ENCODE measurements at places on chromosomes 2 and 18.

DNA sequence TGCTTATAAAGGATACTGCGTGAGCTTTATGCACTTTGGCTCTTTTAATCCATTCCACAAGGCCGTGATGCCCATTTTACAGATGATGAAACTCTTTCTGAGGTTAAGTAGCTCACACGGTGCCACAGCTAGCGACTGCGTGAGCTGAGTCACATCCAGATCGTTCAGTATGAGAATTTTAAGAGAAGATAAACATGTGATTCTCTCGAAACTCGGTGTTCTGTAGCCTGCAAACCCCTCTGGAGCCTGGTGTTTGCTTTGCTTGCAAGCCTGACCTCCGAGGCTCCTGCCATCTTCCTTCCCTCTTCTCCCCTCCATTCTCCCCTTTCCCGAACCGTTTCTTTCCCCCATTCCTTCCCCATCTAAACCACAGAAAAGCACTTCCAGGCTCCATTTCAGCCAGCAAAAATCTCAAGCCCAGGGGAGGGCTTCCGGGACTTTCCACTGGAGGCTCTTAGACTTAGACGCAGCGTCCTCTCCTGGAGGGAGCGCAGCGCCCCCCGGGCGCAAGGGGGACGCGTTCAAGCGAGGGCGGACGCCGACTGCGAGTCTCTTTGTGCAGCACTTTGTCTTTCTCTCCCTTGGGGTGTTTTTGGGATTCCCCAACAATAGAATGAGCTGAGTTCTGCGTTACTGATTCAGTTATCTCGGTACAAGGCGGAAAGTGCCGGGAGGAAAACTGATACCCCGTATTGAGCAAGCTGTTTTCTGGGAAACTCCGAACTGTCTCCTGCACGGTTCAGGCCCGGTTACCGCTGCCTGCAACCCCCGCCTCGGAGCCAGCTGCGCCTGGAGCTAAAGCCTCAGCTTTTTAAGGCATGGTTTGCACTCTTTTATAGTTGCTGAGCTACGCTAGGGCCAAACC is 38.0 kb downstream of the CYP1B1 start:
- DNase-seq = no peak

- DNase-seq = no peak
These were observed 87.7 kb upstream of the DYNAP start for GRCh38 chr18:54503131-54503894.

GRCh38 chr2:239278361-239278760 is 122.5 kb downstream of the HDAC4 start:
- no peak for DNase-seq

DNA sequence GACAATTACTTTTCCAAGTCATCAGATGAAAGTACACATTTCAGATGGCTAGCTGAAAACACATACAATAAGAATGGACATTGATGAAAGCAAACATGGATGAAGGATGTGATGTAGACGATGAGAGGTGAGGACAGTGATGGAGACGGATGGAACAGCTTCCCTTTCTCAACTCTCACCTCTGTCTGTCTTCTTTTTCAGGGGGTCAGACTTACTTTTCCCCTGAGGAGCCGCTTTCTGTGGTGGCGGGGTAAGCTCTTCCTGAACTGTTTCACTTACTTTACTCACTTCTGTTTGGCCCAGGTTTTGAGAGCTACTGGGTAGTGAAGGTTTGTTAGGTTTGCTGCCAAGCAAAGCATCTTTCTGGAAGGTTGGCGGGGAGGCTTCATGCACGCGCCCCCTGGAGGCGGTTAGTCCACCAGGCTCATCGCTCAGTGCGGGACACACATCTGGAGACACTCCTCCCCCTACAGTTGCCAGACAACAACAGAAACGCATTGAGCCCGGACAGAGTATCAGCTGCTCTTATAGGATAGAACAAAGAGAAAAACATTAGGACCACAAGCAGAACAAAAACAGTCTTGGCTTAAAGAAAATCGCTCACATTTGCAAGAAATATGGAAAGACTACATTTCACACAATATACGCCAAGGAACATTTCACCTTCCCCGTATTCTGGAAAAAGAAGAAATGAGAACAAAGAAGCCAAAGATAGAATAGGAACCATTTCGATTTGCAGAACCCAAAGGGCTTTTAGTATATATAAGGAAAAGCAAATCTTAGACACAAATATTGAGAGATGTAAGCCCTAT is 90.5 kb downstream of the MYOM1 start:
- DNase-seq = peak; percentile 89

GRCh38 chr2:37688771-37689468 is 17.5 kb upstream of the CDC42EP3 start:
- no peak for DNase-seq

DNA sequence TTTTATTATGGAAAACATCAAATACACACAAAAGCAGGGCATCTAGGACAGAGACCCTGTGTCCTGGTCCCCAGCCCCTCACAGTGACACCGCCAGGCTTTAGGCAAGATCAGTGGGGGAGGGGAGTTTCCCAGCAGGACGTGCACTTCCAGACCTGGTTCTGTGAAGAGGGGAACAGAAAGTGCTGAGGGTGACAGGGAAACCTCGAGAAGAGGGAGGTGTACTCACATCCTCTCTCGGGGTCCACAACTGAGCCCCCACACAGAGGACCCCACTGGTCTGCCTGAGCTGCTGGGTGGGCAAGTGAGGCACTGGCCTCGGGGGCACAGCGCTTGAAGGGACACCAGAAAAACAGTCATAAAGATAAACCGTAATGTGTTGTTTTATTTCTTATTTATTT is 4.4 kb upstream of the GPR35 start:
- peak; percentile 51 for DNase-seq

GRCh38 chr18:75369026-75369721 is 58.3 kb downstream of the SMIM21 start:
- DNase-seq = no peak

DNA sequence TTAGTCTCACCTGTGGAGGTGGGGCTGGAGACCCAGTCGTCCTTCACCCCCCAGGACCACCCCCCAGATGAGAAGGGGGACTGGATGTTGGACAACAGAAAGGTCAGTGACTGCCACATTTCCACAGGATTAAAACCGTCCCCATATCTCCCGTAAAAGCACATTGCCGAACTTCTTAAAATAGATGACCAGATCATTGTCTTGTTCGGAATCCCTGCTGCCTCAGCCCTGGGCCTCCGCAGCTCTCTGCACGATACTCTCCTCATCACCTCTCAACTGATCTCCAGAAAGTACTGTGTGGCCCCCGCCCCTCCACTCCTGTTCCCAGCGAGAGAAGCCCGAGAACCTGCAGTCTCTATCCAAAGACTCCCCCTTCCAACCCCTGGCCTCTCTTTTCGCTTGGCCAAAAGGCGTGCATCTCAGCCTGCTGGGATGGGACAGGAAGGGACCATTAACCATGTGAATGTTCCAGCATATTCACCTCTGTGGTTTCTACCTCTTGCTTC is 13.2 kb downstream of the LRRFIP1 start:
- no peak for DNase-seq

DNA sequence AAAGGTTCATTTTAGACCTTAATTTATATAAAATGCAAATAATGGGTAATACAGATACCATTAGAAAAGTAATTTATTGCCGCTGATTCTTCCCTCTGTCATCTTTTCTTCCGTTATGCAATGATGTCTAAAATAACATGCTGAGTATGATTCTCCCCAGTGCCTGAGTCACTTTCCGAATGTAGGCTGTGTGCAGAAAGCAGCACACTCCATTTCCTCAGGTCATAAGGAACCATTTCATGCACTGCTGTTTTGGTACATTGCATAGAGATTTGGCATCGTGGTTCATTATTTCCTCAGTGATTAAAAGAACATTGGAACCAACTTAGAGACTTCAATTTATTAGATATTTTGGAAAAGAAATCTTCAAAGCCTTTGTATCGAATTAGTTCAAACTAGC is 173.5 kb downstream of the CDH2 start:
- no peak for DNase-seq

- no peak for DNase-seq
These were observed 396.3 kb downstream of the TRIB2 start for GRCh38 chr2:13113002-13113401.

- no peak for DNase-seq
These were observed 10.5 kb downstream of the DRC1 start for GRCh38 chr2:26412091-26412673.

DNA sequence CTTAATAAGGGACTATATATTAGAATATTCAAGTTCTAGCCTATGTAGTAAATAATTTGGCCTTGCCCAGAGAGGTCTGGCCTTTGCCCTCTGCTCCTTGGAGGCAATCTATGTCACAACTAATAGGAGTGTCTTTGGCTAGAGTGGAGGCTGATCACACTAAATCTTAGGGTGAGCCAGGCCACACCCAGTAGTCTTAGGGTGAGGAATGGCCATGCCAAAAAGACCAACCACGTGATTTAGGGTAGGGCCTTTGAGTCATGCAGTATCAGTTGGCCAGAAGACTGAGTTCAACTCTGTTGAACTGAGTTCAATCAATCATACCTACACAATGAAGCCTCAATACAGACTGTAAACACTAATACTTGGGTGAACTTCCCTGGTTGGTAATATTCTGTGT is 26.0 kb upstream of the FLACC1 start:
- DNase-seq = no peak

GRCh38 chr18:55351241-55351691 is 236.7 kb downstream of the TCF4 start:
- DNase-seq = no peak

- DNase-seq = no peak
These were observed 273.1 kb downstream of the SP3 start for GRCh38 chr2:173692068-173692467.

DNA sequence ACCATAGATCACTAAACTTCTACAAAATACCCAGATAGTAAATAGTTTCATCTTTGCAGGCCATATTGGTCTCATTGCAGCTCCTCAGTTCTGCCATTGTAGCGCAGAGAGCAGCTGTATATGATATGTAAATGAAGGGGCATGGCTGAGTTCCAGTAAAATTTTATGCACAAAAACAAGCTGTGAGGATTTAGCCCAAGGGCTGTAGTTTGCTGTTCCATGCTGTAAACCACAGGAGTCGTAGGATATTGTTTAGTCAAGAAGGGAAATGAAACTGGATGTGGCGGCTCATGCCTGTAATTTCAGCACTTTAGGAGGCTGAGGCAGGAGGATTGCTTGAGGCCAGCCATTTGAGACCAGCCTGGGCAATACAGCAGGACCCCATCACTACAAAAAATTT is 83.0 kb downstream of the MGAT5 start:
- no peak for DNase-seq

GRCh38 chr2:7725850-7726242 is 808.6 kb downstream of the RNF144A start:
- no peak for DNase-seq

GRCh38 chr18:36527051-36527450 is 229.5 kb downstream of the FHOD3 start:
- DNase-seq = no peak

- no peak for DNase-seq
These were observed 389.6 kb upstream of the CELF4 start for GRCh38 chr18:37955201-37955600.

GRCh38 chr18:24811950-24812681 is 351.7 kb downstream of the HRH4 start:
- DNase-seq = no peak

GRCh38 chr18:37253394-37254235 is 312.0 kb downstream of the CELF4 start:
- DNase-seq = no peak

- DNase-seq = no peak
These were observed 1.7 kb downstream of the ERFE start for GRCh38 chr2:238160206-238161129.

GRCh38 chr18:78378403-78378802 is 601.2 kb upstream of the SALL3 start:
- no peak for DNase-seq

DNA sequence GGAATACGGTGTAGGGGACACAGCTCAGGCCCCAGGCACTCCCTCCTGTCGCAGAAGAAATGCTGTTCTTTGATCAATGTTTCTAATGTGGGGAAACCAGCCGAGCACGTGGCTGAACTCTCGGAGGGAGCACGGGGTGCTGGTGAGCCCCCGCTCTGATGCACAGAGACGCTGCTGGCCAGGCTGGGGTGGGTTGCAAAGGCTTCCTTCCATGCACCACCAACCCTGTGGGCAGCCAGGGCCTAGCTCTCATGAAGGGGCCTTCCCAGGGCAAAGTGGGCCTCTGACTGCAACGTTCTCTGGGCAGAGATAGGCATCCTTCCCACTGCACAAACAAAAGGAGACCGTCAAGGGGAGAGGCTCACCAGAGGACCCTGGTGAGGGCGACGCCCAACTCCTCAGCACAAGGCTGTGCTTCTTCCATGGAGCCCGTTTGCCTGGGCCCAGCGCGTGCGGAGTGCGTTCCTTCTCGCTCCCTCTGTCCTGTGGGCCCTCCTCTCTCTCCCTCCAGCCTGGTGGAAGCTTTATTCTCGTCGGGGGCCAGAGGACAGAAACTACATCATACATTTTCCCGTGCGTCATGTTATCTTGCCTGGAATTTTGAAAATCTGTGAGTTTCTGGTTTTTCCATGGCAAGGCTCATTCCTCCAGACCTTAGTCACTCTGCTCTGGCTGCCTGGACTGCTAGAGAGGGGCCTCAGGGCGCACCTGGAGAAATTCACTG is 61.1 kb upstream of the SP3 start:
- no peak for DNase-seq

GRCh38 chr2:77521548-77521891 is 656 bp downstream of the LRRTM4 start:
- no peak for DNase-seq

GRCh38 chr2:7012141-7012764 is 95.0 kb downstream of the RNF144A start:
- DNase-seq = no peak

DNA sequence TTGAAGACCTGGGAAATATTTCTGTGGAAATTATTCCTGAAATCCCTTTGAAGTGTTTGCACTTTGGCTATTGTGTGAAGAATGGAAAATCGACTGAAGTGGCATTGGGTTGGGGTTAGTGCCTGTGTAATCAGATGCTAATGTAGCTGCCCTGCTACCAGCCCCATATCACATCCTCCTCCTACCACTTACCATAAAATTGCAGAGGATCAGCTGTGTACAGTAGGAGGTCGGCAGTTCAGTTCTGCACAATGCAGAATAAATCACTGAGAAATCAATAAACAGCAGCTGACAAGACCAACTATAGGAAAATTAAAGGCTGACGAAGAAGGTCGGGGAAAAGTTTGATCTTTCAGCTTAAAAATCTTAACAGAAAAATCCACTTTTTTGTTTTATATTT is 440.9 kb downstream of the PTPRM start:
- no peak for DNase-seq

- no peak for DNase-seq
These were observed 145.8 kb downstream of the CAPN13 start for GRCh38 chr2:30661173-30662107.

- no peak for DNase-seq
These were observed at the start of gene MPP4 for GRCh38 chr2:201698588-201699226. TSS of gene MPP4 (minus strand) at chr2:201698644. CDS start at chr2:201693954, 4,690 bp downstream.

GRCh38 chr2:202317080-202317857 is 51.7 kb downstream of the NOP58 start:
- DNase-seq = no peak

GRCh38 chr2:112582314-112582746 is 2.1 kb upstream of the CHCHD5 start:
- DNase-seq = no peak

GRCh38 chr2:225737556-225737955 is 338.0 kb downstream of the NYAP2 start:
- DNase-seq = no peak

GRCh38 chr2:182636699-182637098 is 79.4 kb upstream of the DNAJC10 start:
- no peak for DNase-seq
